Central memory CD8-positive, alpha-beta T cell (primary cell): ENCODE measurements at places on chromosomes 1 and 21.

- DNase-seq = no peak
- no peak overlapping the region for H3K4me3 ChIP-seq
- H3K36me3 ChIP-seq = no peaks in the 10 kb centered on the region
- peaks cover 11% of the 10 kb centered on the region for H3K27me3 ChIP-seq
Measured at GRCh38 chr21:41121785-41122415, 46.1 kb upstream of the BACE2 start.

GRCh38 chr1:155192346-155193274 lies 15.1 kb downstream of the THBS3 start:
- H3K27ac ChIP-seq = peak overlapping the region; percentile 95
- peaks cover 10% of the 10 kb centered on the region for H3K36me3 ChIP-seq
- H3K4me3 ChIP-seq = peak overlapping the region; percentile 94
- peaks cover 42% of the 10 kb centered on the region for H3K4me1 ChIP-seq

- no peaks in the 10 kb centered on the region for H3K27me3 ChIP-seq
- H3K4me1 ChIP-seq = peaks cover 8% of the 10 kb centered on the region
- H3K4me3 ChIP-seq = no peak overlapping the region
- H3K36me3 ChIP-seq = peaks cover 16% of the 10 kb centered on the region
- no peak overlapping the region for H3K27ac ChIP-seq
Measured at GRCh38 chr1:45752441-45753052, 2.1 kb upstream of the IPP start.

GRCh38 chr21:46650476-46651098 lies 15.1 kb downstream of the PRMT2 start:
- H3K4me3 ChIP-seq = no peak overlapping the region
- H3K4me1 ChIP-seq = peaks cover 43% of the 10 kb centered on the region
- no peak overlapping the region for H3K27ac ChIP-seq
- peaks cover 76% of the 10 kb centered on the region for H3K36me3 ChIP-seq
- H3K27me3 ChIP-seq = no peaks in the 10 kb centered on the region
- no peak for DNase-seq

- no peak overlapping the region for H3K4me3 ChIP-seq
- H3K27me3 ChIP-seq = peaks cover 35% of the 10 kb centered on the region
- H3K4me1 ChIP-seq = peaks cover 3% of the 10 kb centered on the region
- DNase-seq = no peak
Measured at GRCh38 chr21:31349208-31349607, 5.1 kb upstream of the TIAM1 start.

DNA sequence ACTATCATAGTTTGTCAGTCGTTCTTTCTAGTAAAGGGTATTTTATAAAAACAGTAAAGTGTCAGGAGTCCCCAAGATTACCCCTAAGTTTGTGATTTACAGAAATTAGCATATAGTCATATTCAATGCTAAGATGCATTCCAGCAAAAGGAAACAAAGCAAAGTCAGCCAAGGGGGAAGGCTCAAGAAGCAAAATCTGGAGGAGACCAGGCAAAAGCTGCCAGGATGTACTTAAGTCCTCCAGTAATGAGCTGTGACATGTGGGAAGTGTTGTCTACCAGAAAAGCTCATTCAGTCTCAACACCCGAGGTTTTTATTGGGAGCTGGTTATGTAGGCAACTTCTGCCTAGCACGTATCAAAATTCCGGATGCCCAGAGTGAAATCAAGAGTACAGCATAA lies 373.4 kb upstream of the TMPRSS15 start:
- H3K27ac ChIP-seq = no peak overlapping the region
- no peaks in the 10 kb centered on the region for H3K36me3 ChIP-seq
- H3K27me3 ChIP-seq = no peaks in the 10 kb centered on the region
- no peak overlapping the region for H3K4me3 ChIP-seq

DNA sequence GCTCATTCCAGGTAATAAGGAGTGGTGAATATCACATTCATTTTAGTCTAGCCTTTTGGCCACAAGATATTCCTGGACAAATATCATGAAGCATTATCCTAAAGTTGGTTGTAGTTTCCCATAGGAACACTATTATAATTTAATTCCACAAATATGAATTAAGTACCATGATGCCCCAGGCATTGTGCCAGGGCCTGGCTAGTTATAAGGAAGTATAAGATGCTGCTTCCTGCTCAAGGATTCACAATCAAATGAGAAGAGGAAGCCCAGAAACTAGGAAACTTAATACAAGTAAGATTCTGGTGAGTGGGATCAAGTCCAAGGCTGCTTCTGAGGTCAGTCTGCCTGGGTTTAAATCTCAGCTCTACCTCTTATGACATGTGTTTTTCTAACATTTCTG lies 30.6 kb upstream of the ZP4 start:
- DNase-seq = no peak
- H3K27me3 ChIP-seq = no peaks in the 10 kb centered on the region
- peaks cover 2% of the 10 kb centered on the region for H3K36me3 ChIP-seq
- H3K4me3 ChIP-seq = no peak overlapping the region
- no peak overlapping the region for H3K27ac ChIP-seq

GRCh38 chr1:228416217-228416933 lies at the start of gene TRIM17:
TRIM17 (minus strand) TSS chr1:228416861; CDS start chr1:228415072, 1,789 bp downstream.
- H3K4me3 ChIP-seq = peak within 1 kb of the TSS; percentile 83
- H3K27ac ChIP-seq = peak within 1 kb of the TSS; percentile 68
- H3K36me3 ChIP-seq = no peaks in the 10 kb centered on the region
- no peak for DNase-seq

DNA sequence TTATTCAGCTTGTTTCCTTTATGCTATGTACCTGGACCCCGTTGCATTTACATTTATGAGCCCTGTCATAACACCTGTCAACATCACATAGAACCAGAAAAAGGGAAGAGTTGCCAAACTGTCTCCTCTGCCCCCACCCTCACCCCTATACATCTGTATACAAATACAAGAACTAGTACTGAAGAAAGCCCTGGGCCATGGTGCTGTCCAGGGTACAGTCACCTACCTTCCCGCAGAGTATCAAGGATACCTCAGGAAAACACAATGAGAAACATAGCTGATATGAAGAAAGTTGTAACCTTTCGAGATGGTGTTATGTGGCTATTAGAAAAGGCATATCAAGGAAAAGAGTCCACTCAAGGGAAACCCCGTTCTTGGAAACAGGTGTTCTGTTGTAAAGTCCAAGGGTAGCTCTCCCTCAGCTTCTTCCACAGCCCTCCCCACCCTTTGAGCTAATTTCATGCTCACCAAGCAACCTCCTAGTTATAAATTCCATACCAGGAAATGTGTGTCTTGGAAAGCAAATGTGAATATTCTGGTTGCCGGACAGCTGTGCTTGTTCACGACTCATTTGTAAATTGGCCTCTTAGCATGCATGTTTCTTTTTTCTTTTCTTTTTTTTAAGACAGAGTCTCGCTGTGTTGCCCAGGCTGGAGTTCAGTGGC lies 16.7 kb upstream of the AVPR1B start:
- no peak for DNase-seq
- no peak overlapping the region for H3K27ac ChIP-seq
- no peaks in the 10 kb centered on the region for H3K4me1 ChIP-seq

DNA sequence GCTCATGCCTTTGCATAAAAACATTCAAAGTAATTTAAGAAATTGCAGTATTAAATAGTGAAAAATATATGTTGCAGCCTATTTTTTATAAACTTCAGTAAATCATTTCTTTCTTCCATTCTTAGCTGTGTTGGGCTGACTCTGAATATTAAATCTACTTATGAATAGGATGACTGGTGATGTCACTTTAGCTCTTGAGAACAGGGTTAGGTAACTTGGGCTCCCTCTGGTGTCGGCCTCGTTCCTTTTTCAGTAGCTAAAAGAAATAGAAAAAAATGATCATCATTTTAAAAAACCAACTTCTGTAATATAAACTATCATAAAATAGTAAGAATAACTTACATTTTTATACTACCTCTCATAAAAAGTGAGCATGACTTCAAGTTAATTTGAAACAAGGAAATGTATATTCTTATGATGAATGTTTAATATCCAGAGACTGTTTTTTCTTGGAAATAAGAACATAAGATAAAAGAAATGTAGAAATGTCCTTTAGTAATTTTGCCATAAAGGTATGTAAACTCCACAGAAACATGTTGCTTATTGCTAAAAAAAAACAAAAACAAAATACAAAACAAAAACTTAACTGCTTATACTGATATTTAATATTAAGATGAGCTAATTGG lies 26.8 kb upstream of the NCAM2 start:
- no peaks in the 10 kb centered on the region for H3K4me1 ChIP-seq
- no peaks in the 10 kb centered on the region for H3K27me3 ChIP-seq
- no peaks in the 10 kb centered on the region for H3K36me3 ChIP-seq
- no peak overlapping the region for H3K4me3 ChIP-seq
- DNase-seq = no peak
- no peak overlapping the region for H3K27ac ChIP-seq

DNA sequence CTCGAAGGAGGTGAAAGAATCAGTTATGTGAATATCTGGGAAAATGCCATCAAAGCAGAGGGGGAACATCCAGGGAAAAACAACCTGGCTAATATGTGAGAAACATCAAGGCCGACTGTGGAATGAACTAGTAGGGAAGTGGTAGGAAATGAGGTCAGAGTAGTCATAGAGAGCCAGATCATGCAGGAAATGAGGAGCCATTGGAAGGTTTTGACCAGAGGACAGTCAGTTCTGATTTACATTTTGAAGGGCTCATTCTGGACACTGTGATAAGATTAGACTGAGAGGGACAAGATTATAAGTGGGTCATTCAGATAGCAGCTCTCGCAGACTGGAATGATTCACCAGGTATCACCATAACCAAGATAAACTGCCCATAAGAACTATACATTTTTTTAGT lies 63.7 kb downstream of the SYT14 start:
- H3K27ac ChIP-seq = no peak overlapping the region
- H3K36me3 ChIP-seq = no peaks in the 10 kb centered on the region
- no peak for DNase-seq
- H3K27me3 ChIP-seq = peaks cover 20% of the 10 kb centered on the region

DNA sequence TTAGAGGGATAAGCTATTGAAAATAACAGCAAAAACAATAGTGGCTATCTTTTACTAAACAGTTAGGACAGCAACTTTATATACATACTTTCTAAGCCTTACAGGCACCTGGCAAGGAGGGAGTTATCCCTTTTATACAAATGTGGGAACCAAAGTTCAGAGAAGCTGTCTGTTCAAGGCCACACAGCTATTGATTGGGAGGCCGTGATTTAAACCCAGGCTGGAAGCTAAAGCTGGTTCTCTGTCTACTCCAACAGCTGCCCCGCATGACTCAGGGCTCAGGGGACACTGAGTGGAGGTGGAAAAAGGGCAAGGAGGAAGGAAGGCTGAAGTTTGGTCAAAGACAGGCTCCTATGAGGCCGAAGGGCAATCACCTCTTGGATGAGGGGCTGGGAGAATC lies 26.7 kb downstream of the KCNA2 start:
- H3K4me3 ChIP-seq = no peak overlapping the region
- H3K27me3 ChIP-seq = peaks cover 24% of the 10 kb centered on the region
- H3K27ac ChIP-seq = no peak overlapping the region

DNA sequence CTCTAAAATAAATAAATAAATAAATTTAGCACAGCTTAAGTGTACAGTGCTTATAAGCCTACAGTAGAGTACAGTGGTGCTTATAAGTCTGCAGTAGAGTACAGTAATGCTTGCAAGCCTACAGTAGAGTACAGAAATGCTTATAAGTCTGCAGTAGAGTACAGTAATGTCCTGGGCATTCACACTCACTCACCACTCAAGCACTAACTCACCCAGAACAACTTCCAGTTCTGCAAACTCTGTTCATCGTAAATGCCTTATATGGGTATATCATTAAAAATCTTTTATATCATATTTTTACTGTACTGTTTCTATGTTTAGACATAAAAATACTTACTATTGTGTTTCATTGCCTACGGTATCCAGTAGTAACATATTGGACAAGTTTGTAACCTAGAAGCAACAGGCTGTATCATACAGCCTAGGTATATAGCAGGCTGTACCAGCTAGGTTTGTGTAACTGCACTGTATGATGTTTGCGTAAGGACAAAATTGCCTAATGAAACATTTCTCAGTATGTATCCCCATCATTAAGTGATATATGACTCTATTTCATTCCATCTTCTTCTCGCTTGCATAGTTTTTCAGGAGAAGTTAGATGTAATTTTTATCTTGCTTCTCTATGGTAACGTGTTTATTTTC lies 14.0 kb upstream of the S100B start:
- no peak for DNase-seq
- peaks cover 38% of the 10 kb centered on the region for H3K4me1 ChIP-seq
- no peak overlapping the region for H3K4me3 ChIP-seq

GRCh38 chr1:98888869-98889268 lies 115.8 kb downstream of the PLPPR5 start:
- no peak for DNase-seq
- H3K4me1 ChIP-seq = no peaks in the 10 kb centered on the region
- no peak overlapping the region for H3K27ac ChIP-seq
- no peaks in the 10 kb centered on the region for H3K36me3 ChIP-seq
- H3K27me3 ChIP-seq = no peaks in the 10 kb centered on the region

- H3K36me3 ChIP-seq = peaks cover 2% of the 10 kb centered on the region
- peaks cover 90% of the 10 kb centered on the region for H3K27me3 ChIP-seq
- no peak overlapping the region for H3K27ac ChIP-seq
- peak overlapping the region; percentile 63 for H3K4me3 ChIP-seq
Measured at GRCh38 chr1:75615613-75616435, 4.9 kb upstream of the SLC44A5 start.

DNA sequence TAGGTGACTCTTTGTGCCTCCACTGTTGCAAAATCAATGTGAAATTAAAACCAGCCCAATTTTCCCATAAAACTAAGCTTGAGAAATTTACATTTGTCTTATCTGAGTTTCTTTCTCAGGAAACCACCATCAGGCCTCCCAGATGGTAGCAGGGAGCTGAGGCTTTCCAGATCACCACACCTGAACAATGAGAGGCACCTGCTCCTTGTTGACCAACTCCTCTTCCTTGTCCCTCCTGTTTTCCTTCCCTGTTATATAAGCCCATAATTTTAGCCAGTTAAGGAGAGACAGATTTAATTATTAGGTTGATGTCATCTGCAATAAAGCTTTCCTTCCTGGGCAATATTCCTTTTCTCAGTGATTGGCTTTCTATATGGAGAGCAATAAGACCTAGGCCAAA lies 32.0 kb upstream of the C1orf185 start:
- no peak overlapping the region for H3K4me3 ChIP-seq
- H3K27me3 ChIP-seq = peaks cover 69% of the 10 kb centered on the region
- H3K36me3 ChIP-seq = no peaks in the 10 kb centered on the region
- no peak overlapping the region for H3K27ac ChIP-seq
- H3K4me1 ChIP-seq = no peaks in the 10 kb centered on the region

- H3K27me3 ChIP-seq = no peaks in the 10 kb centered on the region
- peak overlapping the region; percentile 92 for H3K4me3 ChIP-seq
- peak; percentile 80 for DNase-seq
- H3K4me1 ChIP-seq = peaks cover 64% of the 10 kb centered on the region
- H3K36me3 ChIP-seq = peaks cover 44% of the 10 kb centered on the region
Measured at GRCh38 chr1:113930499-113931161, 1.5 kb downstream of the HIPK1 start.

- no peaks in the 10 kb centered on the region for H3K27me3 ChIP-seq
- H3K27ac ChIP-seq = no peak overlapping the region
- no peak overlapping the region for H3K4me3 ChIP-seq
Measured at GRCh38 chr1:51284487-51284954, 45.8 kb downstream of the TTC39A start.

- no peaks in the 10 kb centered on the region for H3K27me3 ChIP-seq
- no peak for DNase-seq
- H3K27ac ChIP-seq = no peak overlapping the region
- peaks cover 21% of the 10 kb centered on the region for H3K4me1 ChIP-seq
- no peaks in the 10 kb centered on the region for H3K36me3 ChIP-seq
Measured at GRCh38 chr1:89833183-89834082, 12.6 kb downstream of the LRRC8D start.
